ENCODE measurements at places on chromosomes 3 and 15.

- DNase-seq, result no peak
Observed at GRCh38 chr3:148023994-148024393, 614.8 kb downstream of the ZIC1 start.

GRCh38 chr3:197028728-197029510 lies 698 bp downstream of the MELTF start:
- no peak for DNase-seq

- no peak for DNase-seq
Observed at GRCh38 chr3:177174607-177175170, 22.6 kb downstream of the TBL1XR1 start.

DNA sequence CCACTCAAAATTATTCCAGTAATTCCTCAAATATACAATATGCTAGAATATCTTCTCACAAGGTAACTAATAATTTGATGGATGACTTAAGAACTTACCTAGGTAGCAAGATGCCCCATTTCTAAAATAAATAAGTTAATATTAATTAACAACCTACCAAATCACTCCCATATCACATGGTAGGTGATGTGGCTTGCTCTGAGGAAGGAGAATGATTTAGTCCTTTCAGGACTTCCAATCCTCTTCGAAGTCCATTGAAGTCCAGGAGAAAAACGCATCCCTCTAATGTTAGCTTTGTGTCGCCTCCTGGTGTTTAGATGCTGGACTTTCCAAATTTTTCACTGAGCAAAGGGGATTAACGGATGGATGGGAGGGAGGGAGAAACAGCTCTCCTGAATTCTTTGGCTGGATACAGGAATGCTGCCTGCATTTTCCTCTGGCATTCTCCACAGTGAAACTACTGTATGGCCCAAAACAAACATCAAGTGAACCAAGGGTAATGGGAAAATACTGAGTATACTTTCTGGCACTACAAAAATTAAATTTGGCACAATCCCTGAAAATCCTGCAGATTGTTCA lies 58.6 kb downstream of the PRICKLE2 start:
- no peak for DNase-seq

- no peak for DNase-seq
Observed at GRCh38 chr3:61688307-61688984, 127.1 kb downstream of the PTPRG start.

DNA sequence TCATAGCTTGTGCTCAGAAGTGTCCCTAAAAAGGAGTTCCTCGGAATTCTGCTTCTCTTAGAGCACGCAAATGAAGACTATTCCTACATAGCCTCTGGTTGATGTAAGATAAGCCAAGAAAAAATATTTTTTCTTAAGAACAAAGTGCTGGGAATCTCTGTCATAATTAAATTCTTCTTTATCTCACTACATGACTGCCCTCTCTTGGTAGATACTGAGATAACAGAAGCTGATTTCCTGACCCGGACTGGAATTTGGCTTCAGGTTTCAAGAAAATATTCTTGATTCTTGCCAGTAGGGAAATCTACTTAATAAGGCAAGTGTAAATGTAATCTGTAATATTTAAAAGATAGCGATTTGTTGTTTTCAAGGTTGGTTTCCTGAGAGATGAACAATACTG lies 31.3 kb upstream of the SETMAR start:
- no peak for DNase-seq

GRCh38 chr15:90495067-90495466 lies 34.7 kb upstream of the CRTC3 start:
- no peak for DNase-seq

GRCh38 chr3:160112481-160112880 lies 112.7 kb upstream of the C3orf80 start:
- no peak for DNase-seq

DNA sequence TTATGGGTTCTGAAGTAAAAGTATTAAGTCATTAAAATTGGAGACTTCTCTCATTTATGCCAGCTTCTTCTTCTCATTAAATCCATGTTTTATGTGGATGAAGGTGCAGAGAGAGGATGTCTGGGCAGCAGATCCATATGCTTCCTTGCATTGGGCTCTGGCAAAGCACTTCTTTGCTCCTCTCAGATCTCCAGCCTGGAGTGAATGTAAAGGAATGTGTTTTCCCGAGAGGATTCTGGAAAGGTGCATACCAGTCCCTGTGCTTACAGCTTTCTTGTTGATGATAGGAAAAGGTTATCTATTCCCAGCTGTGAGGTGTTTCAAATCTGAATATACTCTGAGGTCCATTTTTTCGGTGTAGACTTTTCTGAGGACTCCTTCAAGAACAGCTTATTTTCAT lies 79.9 kb upstream of the PEX5L start:
- DNase-seq, result no peak

DNA sequence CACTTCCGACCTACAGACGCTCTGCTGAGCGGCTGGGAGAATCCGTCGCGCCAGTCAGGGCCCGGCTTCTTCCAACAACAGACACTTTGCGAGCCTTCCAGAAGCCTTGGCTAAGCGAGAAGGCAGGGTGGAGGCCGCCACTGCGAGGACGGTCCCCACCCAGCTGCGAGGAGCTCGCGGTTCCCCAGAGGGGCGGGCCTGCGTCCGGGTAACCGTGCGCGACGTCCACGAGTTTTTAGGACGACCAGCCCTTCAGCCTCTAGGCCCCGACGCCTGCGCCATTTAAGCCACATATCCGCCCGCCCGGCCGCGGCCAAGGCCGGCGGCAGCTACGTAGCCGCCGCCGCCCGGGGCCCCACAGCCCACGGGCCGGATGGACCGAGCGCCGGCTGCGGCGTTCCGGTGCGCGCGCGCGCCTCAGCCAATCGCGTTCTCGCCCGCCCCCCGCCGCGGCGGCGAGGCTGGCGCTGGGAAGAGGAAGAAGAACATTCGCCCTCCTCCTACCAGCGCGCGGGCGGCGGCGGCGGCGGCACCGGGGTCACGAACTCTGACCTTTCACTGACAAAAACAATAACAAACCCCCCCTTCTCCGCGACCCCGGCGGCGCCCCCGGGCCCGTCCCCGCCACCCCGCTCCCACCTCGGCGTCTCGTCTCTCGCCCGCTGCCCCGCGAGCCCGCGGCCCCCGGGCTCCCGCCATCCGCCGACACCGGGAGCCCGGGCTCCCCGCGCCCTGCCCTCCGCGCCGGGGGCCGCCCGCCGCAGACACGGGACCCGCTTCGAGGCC lies at the start of gene NR2C2:
Gene NR2C2 (plus strand): TSS at position 484 of the 786 bp plus-strand sequence. CDS start 56,332 bp downstream, outside the sequence.
- peak; percentile 92 for DNase-seq

GRCh38 chr15:38281031-38281430 lies 28.4 kb downstream of the SPRED1 start:
- DNase-seq, result no peak

Data from activated CD8-positive, alpha-beta memory T cell treated with anti-CD3 and anti-CD28 coated beads, Interleukin-2, amount 10 ng/mL, durations not matched to agents 7 days and 5 days (primary cell).